Vagina (tissue), 2 donors: ENCODE measurements at places on chromosomes 16 and 17.

- DNase-seq = no peak
Measured at GRCh38 chr17:8076502-8077266, 10.8 kb downstream of the ALOX12B start.

DNA sequence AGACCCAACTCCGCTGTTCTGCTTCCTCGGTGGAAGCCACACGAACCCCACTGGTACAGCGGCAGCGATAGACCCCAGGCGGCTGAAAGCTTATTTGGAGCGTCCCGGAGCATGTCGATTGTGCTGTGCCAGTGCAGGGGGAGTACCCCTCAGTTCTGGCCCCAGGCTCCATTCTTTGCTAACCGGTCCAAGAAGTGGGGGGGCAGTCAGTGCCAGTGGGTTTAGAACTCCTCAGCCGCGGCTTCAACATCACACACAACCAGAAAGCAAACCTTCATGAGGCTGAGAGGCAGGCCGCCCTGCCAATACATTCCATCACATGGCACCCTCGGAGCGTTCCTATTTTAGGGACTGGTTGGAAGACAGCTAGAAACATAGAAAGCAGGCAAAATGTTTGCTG, 1.7 kb upstream of the MNT start:
- DNase-seq = no peak

DNA sequence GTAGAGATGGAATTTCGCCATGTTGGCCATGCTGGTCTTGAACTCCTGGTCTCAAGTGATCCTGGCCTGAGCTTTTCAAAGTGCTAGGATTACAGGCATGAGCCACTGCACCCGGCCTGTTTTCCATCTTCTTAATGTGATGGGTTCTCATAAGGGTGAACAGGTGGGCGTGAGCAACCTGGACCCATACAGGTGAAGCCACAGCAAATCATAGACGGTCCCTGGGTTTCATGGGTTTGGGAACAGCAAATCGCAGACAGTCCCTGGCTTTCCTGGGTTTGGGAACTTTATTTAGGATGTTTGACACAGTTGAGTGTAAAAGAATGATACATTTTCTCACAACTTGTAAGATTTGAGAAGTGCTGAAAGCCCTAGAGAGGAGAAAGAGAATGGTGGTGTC, 12.9 kb upstream of the MEIOB start:
- no peak for DNase-seq

GRCh38 chr17:74848656-74849399, 10.9 kb downstream of the GRIN2C start:
- DNase-seq = no peak

- DNase-seq = no peak
Measured at GRCh38 chr17:63086483-63087185, 120.6 kb downstream of the TANC2 start.

- DNase-seq = no peak
Measured at GRCh38 chr17:77025781-77026180, 115.0 kb upstream of the SEC14L1 start.
